ENCODE measurements at places on chromosomes 7 and 10.
A peak's percentile ranks its signal among the peaks of the same experiment; 100 is the strongest.

GRCh38 chr10:38159004-38159403 lies 64.9 kb downstream of the ZNF37A start:
- H3K4me1 ChIP-seq: no peaks in the 10 kb centered on the region
- no peak for DNase-seq
- no peak overlapping the region for H3K27ac ChIP-seq
- no peak overlapping the region for H3K4me3 ChIP-seq

- no peak overlapping the region for H3K4me3 ChIP-seq
- DNase-seq: no peak
- no peaks in the 10 kb centered on the region for H3K4me1 ChIP-seq
- no peaks in the 10 kb centered on the region for H3K36me3 ChIP-seq
- H3K27me3 ChIP-seq: no peaks in the 10 kb centered on the region
- H3K27ac ChIP-seq: peak overlapping the region; percentile 43
These were observed 5.5 kb downstream of the DNTT start for GRCh38 chr10:96309628-96310320.

DNA sequence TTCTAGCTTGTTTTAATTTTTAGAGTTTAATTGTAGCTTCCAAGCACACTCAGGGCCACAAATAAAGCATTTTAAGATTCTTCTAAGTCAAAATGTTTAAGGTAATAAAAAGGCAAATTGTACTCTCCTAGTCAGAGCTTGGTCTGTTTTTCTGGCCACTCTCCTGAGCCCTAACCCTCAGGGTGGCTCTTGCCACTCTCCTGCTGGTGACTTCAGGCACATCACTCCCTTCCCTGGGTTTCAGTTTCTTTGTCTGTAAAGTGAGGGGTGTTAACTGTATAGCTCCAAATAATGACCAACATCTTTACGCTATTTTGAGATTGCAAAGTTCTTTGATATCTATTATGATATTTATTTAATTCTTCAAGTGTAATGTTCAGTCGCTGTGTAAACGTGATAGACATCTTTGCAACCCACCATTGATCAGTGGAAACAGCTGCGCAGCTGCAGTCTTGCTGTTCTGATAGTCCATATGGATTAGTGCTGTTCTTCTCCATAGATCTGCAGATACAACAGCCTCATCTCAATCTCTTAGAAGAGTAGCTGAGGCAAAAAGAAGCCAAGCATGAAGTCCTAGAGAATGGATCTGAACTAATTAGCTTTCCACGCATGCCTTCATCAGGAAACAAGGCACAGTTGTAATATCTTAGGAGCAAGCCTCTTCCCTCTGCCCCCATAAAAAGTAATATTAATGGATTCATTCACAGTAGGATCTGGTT lies 189.9 kb downstream of the PLPP4 start:
- no peak overlapping the region for H3K27ac ChIP-seq
- H3K27me3 ChIP-seq: no peaks in the 10 kb centered on the region
- no peak for DNase-seq
- no peaks in the 10 kb centered on the region for H3K36me3 ChIP-seq
- no peaks in the 10 kb centered on the region for H3K4me1 ChIP-seq

GRCh38 chr10:36341471-36341870 lies 699.4 kb upstream of the FZD8 start:
- H3K27ac ChIP-seq: no peak overlapping the region
- H3K36me3 ChIP-seq: no peaks in the 10 kb centered on the region
- no peak for DNase-seq
- no peak overlapping the region for H3K4me3 ChIP-seq

DNA sequence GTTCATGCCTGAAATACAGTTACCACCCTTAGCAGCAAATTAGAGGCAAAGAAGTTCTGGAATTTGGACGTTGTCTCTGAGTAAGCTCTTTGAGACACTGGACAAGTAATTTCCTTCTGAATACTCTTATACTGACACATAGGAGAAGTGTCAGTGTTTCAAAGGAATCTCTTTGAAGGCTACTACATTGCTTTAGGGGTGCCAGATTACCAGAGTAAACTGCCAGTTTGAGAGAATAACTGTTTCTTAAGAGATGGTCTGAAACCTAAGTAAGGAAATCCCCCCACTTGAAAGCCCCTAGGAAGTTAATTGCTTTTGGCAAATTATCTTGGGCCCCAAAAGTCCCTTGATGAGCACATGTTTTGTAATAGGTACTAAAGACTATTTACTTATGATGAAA lies 3.4 kb downstream of the FAS start:
- H3K27me3 ChIP-seq: no peaks in the 10 kb centered on the region
- H3K4me3 ChIP-seq: no peak overlapping the region
- DNase-seq: no peak

All from uterus (tissue), 4 donors.